ENCODE measurements at places on chromosomes 2 and 18.
A peak's percentile ranks its signal among the peaks of the same experiment; 100 is the strongest.

GRCh38 chr2:96195410-96196066 lies 13.1 kb downstream of the STARD7 start:
- no peak for DNase-seq

GRCh38 chr18:3297025-3297984 lies 35.4 kb downstream of the MYL12B start:
- peak; percentile 35 for DNase-seq

GRCh38 chr2:47034973-47035609 lies 119.5 kb upstream of the MCFD2 start:
- peak; percentile 10 for DNase-seq

DNA sequence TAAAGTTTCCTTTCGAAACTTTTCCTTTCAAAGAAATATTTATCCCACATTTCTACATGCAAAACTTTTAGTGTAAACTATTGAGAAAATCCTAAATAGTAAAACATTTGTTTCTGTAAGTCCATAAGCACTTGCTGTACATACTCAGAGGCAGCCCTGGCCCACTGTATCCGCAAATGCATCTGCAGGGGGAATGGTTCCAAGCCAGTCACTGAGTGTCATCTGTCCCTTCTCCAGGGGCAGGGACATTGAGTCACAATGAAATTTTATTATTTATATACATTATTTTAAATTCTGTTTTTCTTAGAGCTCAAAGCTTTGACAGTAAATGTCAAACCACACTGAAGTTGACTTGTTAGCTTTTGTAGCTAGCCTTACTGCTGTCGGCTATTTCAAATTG lies 367.2 kb downstream of the MTX2 start:
- DNase-seq, result no peak

Data from skin of body (tissue), 3 donors.